ENCODE measurements at places on chromosomes 11 and 22.

DNA sequence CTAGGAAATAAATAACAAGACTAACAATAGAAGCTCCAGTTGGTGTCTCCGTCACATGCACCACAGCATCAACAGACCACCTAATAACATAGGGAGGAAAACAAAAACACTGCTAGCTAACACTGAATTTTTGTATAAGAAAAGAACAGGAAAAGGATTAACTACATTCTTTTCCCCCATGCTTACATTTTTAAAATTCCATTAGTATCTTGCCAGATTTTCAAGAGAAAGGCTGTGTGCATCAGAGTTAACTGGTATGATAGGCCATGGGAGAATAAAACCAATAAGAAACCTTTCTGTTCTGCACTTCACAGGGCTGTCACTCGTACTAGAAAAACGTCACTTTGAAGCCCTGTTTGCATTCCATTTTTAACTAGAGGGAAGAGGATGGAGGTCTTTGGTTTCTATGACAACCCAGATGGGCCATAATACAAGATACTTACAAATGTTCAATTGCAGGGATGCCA, 79.0 kb downstream of the LARGE2 start:
- peak; percentile 70 for DNase-seq

- DNase-seq = peak; percentile 88
Observed at GRCh38 chr22:44360668-44361381, 48.1 kb upstream of the SHISAL1 start.

GRCh38 chr22:47195484-47196165, 433.2 kb downstream of the TBC1D22A start:
- DNase-seq = no peak

DNA sequence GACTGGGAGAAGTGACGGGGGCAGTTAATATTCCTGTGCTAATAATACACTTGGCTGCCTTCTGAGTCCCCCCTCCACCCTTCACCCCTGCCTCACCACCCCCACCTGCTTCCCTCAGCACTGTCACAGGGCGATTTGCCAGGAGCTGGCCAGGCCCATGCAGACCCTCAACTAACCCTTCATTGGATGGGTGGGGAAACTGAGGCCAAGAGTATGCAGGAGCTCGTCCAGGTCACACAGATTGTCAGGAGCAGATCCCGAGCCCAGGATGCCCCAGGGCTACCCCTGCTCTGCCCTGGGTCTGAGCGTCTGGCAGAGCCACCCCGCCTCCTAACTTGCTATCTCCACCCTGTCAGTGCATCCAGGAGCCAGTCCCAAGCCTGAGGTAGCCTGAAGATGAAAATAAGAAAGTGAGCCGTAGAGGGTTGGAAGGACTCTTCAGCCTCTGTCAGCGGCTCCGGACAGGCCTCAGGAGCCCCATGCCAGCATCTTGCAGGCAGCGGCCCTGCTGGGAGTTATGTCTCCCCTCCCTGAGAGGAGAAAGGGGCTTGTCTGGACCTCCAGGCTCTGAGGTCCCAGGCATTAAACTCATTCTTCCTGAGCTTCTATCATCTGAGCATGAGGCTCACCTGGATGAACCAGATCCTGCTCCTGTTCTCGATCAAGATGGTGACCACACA, 6.2 kb downstream of the TPBGL start:
- DNase-seq = no peak

DNA sequence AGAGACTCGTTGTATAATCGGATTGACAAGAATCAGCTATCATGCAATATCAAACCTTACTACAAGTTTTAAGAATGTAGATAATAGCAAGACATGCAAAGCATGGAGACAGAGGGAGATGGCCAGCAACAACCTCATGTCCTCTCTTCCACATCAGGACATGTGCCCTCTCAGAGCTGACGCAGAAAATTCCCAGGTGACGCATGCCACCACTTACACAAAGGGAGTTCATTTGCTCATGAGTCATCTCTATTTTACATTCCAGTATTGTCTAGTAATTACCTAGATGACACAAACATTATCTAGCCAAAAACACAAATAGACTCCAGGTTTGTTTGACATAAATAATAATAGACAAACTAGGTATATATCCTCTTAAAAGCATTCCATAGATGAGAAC, 38.1 kb upstream of the OPCML start:
- DNase-seq = no peak

DNA sequence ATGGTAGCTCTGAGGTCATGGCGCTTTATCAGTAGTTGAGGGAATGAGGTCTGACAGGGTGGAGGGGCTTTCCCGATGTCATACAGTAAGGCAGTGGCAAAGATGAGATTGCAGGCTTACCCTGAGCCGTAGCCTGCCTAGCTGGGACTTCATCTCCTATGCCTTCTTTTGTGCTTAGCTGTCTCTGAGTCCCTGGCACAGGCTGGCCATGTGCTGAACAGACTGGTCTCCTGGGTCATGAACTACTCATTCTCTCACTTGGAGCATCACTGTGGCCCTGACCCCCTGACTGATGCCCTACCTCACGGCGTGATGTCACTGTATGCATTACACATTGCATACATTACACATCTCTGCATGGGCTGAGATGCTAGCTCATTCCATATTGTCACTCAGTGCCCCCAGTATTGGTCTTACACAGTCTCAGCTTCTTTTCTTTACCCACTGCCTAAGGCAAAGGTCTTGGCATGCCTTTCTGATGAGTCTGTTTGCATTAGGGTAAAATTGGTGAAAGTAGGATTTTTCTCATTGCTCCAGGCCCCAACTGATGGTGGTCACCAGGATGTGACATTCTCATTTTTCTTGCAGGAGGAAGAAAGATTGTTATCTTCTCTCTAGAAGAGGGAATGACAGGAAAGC, 389.4 kb upstream of the CADM1 start:
- no peak for DNase-seq

DNA sequence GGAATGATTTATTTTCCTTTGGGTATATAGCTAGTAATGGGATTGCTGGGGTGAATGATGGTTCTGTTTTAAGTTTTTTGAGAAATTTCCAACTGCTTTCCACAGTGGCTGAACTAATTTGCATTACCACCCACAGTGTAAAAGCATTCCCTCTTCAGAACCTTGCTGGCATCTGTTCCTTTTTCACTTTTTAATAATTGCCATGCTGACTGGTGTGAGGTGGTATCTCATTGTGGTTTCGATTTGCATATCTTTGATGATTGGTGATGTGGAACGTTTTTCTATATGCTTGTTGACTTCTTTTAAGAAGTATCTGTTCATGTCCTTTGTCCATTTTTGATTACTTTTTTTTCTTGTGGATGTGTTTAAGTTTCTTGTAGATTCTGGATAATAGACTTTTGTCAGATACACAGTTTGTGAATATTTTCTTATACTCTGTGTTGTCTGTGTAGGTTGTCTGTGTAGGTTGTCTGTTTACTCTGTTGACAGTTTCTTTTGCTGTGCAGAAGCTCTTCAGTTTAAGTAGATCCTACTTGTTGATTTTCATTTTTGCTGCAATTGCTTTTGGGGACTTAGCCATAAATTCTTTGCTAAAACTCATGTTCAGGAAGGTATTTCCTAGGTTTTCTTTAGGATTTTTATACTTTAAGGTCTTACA, 291.8 kb upstream of the DDI1 start:
- DNase-seq = no peak

GRCh38 chr22:37491559-37492427, 5.6 kb upstream of the MFNG start:
- DNase-seq = no peak

DNA sequence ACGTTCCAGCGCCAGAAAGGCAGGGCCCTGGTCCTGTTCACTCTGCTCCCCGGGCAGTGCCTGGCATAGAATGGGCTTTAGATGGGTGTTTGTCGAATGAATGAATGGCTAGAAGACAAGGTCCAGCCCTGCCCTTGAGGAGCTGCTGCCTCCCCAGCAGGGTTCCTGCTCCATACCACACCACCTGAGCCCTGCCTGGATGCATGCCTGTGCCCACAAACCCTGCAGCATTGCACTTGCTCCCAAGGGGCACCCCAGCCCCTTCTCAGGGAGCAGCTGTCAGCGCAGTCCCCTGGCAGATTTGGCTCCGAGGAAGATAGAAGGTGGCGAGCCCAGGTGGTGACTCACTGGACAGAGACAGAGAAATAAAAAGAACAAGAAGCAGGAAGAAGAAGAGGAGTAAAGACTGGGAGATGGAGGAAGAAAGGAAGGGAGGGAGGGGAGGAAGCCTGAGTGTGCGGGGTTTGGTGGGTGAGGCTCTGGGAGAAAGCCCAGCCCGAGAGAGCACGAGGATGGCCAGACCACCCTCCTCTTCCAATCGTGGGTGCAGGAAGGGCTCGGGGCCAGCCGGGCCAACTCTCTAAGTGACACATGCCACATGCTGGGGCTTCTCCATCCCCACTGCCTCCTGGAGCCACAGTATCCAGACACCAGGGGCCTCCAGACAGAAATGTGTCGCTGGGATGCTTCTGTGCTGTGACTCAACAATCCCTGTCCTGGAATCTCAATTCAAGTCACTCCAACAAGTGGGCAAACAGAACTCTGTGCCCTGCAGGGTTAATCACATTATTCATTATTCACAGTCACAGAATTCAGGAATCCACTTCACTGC, 1474.3 kb downstream of the BRD1 start:
- no peak for DNase-seq

- no peak for DNase-seq
Observed at GRCh38 chr11:64711956-64712362, 11.0 kb downstream of the NRXN2 start.
